ENCODE measurements at places on chromosomes 3 and 15. TPM values are rescaled to one million over a fixed set of nuclear protein-coding genes. Genes with fewer than 3 reads are reported as not detected.

The CNTN3 gene
- 3.0 TPM for total RNA-seq

The CIAO2A gene
- 157 TPM for total RNA-seq

The SUCNR1 gene
- not detected for total RNA-seq

The CHRFAM7A gene
- total RNA-seq = 3.9 TPM

The ATP8B4 gene
- 0.60 TPM for total RNA-seq

The GABRB3 gene
- total RNA-seq = not detected

The ETFA gene
- 131 TPM for total RNA-seq

The MESP2 gene
- total RNA-seq = not detected

The MYLK gene
- total RNA-seq = 185 TPM

The SLC25A38 gene
- total RNA-seq = 37.1 TPM

The TTLL13 gene
- total RNA-seq = not detected

Measured in HT1080 (cell line).